Activated CD4-positive, alpha-beta memory T cell treated with anti-CD3 and anti-CD28 coated beads for 36 hours (primary cell): ENCODE measurements at places on chromosomes 6 and 20.

- DNase-seq, result no peak
Observed at GRCh38 chr6:255751-256083, 36.6 kb upstream of the DUSP22 start.

- no peak for DNase-seq
Observed at GRCh38 chr6:16670617-16671051, 90.6 kb downstream of the ATXN1 start.

- DNase-seq, result no peak
Observed at GRCh38 chr6:127376685-127377084, 33.3 kb upstream of the ECHDC1 start.

GRCh38 chr6:424741-425417, 33.3 kb downstream of the IRF4 start:
- no peak for DNase-seq

- DNase-seq, result peak; percentile 56
Observed at GRCh38 chr6:31740397-31741223, 805 bp downstream of the MSH5 start.

- no peak for DNase-seq
Observed at GRCh38 chr20:55790178-55790577, 215.1 kb downstream of the CBLN4 start.

DNA sequence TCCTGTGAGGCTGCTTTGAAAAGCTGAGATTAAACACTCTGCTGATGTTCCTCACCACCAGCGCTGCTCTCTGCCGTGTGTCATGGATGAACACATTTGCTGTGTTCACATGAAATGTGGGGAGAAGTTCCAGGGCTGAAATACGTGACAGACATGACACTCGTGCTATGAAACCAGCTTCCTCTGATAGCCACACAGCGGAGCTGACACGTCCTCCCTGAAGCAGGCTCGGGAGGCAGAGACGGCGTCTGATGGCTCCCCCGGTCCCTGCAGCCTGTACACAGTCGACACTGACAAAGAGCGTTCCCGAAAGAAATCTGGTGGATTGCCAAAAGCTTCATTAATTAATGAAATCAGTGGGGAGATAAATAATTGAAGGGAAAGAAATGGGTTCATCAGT, 17.5 kb downstream of the AGPAT4 start:
- DNase-seq, result no peak

GRCh38 chr6:45445749-45446549, 68.2 kb upstream of the SUPT3H start:
- peak; percentile 72 for DNase-seq

DNA sequence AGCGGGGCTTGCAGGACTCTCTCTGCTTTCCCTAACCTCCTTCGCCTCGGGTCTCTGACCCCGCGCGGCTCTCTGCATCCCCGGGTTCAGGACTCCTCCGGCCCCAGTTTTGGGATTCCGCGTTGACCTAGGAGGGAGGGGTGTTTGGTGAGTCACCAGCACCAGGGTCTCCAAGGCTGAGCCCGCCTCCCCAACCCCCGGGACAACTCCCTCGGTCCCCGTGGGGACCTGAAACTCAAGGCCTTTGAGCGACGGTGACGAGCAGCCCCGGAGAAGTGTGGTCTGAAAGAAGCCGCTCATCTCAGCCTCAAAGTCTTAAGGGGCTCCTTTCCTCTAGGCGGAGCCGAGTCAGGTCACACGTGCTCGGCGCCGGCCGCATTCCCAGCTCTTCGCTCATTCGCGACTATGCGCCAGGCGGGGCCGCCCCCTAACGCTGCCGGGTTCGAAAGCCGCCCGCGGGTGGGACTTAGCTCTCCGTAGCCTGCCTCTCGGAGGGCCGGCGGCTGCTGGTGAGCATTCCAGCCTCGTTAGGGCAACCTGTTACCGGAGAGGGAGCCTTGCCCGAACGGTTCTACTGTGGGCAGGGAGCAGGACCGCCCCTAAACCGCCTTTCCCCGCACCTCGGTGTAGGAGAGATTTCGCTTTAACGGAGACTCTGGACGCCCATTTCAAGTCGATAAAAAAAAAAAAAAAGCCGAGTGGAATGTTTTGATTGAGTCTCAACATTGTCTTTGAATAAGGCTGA, 3.0 kb upstream of the PRDM13 start:
- DNase-seq, result no peak

GRCh38 chr6:154086510-154086909, 47.5 kb downstream of the OPRM1 start:
- DNase-seq, result no peak

DNA sequence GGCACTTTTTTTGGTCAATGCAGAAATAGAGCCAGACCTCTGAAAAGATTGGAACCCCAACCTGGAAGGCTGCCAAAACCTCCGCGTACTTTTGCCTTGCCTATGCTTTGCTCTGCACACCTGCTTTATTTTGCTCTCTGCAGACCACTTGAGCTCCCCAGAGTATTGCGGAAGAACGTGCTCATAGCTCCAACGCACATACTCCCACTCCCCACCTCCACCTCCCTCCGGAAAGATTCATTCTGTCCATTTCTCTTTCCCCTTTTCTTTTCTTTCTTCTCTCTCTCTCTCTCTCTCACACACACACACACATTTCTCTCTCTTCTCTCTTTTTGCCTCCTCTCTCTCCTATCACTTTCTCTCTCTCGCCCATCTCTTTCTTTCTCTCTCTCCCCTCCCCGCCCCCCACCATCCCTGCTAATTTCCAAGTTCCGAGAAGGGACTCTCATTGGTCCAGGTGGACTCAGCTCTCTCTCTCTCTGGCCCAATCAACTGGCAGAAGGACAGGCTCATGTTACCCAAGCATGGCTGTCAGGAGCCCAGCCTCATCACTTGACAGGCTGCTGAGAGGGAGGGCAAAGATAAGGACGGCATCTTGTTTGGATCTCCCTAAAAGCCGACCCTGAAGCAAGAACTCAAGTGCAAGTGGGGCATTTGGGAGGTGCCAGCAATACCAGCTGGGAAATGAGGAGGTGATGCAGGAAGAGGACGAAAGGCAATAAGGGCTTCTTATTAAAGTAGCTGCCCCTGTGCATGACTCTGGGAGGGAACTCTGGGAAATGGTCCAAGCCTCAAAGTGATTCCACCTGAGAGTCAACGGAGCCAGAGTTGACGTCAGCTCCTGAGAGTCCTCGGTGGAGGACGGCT, 246.1 kb downstream of the LY86 start:
- no peak for DNase-seq

DNA sequence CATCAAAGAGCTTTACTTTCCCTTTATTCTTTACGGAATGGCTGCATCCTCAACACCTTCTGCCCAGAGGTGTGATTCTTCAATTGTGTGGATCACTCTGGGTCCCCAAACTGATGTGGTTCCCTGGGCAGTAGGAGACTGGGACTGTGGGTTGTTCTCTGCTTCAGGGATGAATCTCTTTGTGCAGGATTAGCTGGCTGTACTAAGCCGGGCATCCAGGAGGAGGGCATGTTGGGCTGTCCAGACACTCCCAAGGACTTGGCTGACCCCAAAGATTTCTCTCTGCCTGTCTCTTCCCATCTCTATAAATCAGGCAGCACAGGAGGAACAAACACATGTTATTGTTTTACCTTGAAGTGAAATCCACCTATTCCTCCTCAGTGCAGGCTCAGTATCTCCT, 15.3 kb downstream of the FARS2 start:
- no peak for DNase-seq

DNA sequence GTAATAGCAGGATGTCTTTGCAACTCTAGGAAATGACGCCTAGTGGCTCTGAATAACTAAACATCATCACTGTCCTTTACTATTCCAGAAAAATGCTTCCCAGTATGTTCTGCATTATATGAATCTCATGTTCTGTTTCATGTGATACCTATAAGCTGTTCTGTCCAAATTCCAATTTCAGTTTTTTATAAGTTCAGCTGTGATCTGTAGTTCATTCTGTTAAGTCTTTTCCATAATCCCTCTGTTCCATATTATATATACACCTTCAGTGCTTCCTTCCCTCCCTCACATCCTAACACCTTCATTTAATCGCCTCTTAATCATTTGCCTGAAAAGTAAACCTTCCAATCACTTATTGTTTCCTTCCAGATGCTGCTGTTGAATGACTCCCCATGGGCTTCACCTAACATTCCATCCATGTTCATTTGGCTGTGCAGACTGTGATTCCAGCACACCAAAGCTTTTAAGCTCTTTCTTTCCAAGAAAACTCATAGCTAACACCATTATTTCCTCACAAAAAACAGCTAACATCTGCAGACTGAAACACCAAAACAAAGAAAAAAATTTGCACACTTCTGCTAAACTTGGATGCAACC, 18.6 kb downstream of the HMGCLL1 start:
- no peak for DNase-seq

DNA sequence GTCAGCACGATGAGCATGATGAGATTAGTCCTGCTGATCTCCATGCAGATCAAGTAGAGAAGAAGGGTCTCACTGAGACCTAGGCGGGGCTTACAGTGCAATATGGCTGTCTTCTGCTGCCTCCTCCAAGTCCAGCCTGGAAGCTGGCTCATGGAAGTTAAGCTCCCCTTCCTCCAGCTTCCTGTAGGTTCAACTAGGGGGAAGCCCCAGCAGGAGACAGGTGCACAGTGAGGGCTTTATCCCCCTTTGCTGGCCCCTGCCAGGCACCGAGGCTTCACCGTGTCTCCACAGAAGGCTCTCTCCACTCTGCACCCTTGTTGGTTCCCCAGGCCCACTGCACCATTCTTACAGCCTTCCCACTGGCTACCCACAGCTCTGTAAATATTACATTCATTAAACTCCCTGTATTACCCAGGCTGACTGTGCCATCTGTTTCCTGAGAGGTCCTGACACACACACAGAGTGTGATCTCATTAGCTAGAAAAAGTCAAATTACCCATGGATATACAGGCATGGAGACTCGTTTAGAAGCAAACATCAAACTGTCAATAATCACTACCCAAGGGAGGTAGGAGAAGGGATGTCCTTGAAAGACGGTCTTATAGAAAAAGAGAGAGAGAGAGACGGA, 90.4 kb downstream of the SLC2A10 start:
- DNase-seq, result no peak

GRCh38 chr20:6489361-6490171, 277.9 kb upstream of the BMP2 start:
- DNase-seq, result no peak

GRCh38 chr6:37699138-37699766, 1.6 kb upstream of the MDGA1 start:
- DNase-seq, result peak; percentile 79

- DNase-seq, result no peak
Observed at GRCh38 chr6:139747154-139747553, 372.7 kb upstream of the CITED2 start.

DNA sequence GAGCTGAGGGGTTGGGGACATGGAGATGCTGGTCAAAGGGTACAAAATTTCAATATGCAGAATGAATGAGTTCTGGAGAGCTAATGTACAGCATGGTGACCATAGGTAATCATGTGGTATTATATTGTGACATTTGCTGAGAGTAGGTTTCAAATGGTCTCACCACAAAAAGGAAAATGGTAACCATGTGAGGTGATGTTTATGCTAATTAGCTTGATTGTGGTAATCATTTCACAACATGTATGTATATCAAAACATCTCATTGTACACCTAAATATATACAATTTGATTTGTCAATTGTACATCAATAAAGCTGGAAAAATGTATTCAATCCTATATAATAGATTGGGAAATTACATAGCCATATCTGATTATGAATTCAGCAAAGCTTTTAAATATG, 29.5 kb upstream of the TMEM14A start:
- DNase-seq, result no peak

DNA sequence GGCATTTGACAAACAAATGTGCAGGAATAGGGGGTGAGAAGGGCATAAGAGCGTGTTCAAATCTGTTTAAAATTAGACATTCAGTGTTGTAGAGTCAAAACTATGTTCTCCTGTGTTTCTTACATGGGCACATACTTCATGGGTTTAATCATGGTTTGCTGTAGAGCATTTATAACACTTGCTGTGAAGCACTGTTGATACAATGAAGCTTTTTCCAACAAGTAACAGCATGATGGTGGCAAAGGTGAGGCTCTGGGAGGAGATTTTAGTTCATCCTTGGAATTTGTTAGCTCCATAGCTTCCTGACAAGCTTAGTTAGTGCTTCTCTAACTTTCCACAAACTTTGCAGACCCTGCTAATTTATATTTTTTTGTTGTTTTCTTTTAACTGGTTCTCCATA, 900.7 kb downstream of the TFAP2A start:
- no peak for DNase-seq

DNA sequence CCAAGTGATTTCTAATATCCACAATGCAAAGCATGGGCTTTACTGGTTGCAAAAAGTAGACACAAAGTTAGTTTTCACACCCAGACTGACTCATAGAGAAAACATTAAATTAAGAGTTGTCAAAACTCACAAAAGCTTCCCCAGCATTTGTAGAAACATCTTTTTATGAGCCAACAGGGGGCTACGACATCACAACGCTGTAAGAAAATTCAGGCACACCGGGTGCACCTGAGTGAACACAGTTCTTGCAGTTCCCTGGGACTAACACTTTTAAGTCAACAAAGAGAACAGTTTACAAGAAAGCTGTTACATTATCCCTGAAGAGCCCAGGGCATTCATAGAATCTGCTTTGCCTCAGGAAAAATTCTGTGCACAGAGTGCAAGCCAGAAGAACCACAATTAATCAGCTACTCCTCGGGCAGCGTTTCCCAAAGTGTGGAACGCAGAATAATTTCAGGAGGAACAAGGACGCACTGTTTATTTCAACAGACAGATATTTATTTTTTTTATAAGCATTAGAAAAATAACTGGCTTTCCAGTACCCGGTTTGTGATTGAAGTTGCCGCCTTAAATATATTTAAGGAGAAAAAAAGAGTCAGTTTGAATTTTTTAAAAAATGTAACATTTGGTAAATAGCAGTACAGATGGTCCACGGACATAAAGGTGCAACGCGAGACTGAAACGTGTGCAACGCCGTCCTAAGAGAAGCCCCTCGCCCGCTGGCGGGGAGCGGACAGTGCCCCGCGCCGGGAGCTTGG, 1.2 kb downstream of the NCOA5 start:
- DNase-seq, result peak; percentile 27

- peak; percentile 45 for DNase-seq
Observed at GRCh38 chr20:56893226-56893917, 264.3 kb downstream of the TFAP2C start.

DNA sequence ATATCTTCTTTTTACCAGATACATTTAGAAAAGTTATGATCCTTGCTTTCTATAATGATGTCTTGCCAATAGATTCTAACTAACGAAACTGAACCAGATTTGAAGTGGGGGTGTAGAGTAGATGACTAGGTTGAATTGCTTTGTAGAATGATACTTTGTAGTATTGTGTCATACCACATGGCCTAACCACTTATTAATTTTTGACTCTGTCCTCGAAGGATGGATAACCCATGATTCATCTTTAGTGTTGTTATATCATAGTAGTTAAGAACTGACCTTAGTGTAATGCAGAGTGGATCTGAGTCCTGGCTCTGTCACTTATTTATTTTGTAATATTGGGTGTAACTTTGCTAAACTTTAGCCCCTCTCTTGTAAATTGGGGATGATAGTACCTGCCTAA, 4.5 kb downstream of the PHF3 start:
- DNase-seq, result no peak

DNA sequence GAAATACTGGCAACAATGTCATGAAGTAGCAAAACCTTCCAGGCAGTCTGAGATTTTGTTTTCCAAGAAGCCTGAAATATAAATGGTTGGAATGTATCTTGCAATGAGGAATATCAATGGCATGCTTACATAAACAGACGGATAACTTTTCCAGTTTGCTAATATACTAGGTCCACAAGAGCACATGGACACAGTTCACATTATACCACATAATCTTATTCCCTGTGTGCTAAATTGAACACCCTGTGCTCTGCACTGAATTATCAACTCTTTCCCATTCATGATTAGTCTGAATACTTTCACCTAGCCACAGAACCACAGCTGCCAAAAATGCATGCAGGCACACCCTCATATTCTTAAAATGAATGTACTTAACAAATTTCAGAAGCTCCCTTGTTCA, 274.3 kb downstream of the COL12A1 start:
- no peak for DNase-seq
